ENCODE measurements at places on chromosomes 3 and 15.

GRCh38 chr3:172749230-172749965 is 1.1 kb upstream of the ECT2 start:
- peak; percentile 91 for DNase-seq

GRCh38 chr3:128149650-128150049 is 3.6 kb upstream of the EEFSEC start:
- no peak for DNase-seq

DNA sequence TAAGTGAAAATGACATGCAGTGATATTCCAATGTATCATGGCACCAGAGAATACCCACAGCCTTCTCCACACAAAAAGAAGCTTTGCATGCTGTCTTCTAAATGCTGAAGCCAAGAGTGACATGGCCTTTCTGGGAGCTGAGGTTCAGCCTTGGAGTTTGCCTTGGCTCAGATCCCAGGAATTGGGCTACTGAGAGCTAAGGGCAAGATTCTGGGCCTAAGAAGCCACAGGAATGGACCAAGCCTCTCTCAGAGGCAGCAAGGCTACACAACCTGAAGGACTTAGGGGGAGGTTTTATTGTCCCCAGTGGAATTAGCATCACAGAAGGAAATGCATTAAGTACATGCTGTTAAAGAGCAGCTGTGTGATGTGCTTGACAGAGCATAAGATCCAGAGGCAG is 1078.5 kb downstream of the TUSC7 start:
- peak; percentile 32 for DNase-seq

DNA sequence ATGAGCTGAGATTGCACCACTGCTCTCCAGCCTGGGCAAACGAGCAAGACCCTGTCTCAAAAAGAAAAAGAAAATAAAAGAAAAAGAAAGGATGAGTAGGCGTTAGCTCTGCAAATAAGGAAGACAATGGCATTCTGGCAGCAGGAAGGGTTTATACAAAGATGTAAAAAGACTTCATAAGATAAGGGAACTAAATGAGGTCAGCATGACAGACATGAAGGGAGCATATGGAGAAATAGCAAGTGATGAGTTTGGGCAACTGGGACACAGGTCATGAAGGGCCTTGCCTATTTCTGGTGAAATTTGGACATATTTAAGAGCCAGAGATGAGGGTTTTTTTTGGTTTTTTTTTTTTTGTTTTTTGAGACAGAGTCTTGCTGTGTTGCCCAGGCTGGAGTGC is 24.5 kb downstream of the TMEM266 start:
- no peak for DNase-seq

- DNase-seq = no peak
Measured at GRCh38 chr15:40115670-40116093, 7.0 kb upstream of the BMF start.

All from AG09309 (cell line).